ENCODE measurements at places on chromosomes 12 and 14.

DNA sequence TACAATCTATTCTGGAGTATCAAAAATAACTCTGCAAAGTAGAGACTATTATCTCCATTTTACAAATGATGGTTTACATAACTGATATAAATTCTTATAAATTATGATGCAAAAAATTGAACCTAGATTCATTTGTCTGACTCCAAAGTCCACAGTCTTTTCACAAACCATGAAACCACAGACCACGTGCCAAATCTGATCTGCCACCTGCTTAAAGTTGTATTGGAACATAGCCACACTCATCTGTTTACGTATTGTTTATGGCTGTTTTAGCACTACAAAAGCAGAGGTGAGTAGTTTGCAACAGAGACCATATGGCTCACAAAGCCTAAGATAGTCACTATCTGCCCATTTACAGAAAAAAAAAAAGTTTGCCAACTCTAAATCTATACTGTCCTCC is 105.3 kb downstream of the KCNH5 start:
- no peak for DNase-seq

DNA sequence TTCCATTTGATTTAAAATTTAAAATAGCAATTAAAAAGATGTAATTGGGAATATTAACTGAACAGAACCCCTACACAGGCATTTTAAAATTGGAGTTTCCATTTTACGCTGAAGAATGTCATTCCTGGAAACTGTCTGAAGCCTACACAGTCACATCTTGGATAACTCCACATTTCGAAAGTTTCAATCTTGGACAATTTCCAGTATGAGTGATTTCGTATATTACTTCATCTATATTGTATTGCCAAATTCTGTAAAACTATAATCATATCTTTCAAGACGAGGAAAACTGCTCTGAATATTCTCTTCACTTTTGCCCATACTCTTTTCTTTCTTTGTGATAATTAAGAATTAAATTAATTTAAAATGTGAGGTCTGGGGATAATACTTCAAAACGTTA is 194.2 kb upstream of the ABCD2 start:
- no peak for DNase-seq

DNA sequence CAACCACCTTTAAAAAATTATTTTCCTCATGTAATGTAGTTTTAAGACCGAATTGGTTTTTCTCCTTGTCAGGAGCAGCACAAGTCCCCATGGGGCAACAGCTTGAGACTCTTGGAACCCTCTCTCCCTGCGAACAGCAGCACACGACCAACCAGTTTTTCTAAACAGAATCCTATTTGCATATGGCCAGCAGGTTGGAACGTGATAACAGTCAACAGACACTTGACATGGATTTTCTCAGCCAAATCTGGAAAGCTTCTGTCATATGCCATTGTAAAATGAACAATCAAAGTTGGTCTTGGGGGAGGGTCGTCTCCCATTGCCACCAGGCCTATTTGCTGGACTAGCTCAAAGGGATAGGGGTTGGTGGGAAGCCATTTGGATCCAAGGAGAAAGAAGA is 1915.0 kb upstream of the FLRT2 start:
- no peak for DNase-seq

DNA sequence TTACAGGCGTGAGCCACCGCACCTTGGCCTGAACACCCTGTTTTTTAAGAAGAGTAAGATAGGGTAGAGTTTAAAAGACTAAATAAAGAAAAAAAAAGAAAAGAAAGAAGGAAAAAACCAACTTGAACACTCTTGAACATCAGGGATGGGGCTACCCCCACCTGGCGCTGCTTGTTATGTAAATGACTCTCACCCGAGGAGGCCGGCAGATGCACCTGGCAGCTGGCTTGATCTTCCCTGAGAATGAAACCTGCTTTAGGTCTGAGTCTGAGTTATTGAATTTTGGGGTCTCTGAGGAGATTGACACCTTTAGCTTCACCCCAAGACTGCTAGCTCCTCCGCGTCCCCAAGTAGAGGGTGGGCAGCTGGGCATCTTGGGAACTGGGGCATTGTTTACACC is 15.5 kb upstream of the MEG3 start:
- DNase-seq: no peak

- no peak for DNase-seq
These were observed 41.3 kb downstream of the STK38L start for GRCh38 chr12:27285403-27285802.

DNA sequence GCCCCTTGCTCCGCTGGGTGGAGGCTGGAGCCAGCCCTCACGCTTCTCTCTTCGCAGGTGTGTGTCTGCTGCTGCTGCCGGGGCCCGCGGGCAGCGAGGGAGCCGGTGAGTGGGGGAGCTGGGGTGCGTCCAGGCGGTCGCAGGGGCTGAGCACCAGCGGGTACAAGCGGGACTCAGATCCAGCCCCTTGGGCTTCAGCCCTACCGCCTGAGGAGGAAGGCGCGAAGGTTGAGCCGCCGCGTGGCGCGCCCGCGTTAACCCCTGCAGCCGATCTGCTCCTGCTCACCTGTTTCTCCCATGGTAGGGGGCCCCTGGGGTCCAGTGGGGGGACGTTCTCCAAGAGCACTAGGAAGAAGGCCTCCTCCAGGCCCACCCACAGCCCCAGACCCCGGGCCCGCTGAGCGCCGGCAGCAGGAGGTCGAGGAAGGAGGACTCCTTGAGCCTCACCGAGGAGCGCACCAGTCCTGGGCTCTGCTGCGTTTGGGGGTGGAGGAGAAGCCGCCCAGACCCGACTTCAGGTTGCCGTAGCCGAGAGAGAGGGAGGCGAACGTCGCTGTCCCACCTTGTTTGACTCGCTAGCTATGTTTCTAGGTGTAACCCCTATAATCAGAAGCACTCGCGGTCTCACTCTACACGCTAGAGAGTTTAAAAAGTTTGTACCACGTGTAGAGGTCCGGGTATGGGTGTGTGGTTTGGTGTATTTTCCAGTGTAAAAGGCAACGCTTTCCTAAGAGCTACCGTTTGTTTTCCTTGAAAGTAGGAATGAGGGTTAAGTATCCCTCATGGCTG is 834 bp downstream of the COCH start:
- no peak for DNase-seq

GRCh38 chr12:117236456-117237001 is 46.3 kb upstream of the FBXO21 start:
- DNase-seq: peak; percentile 36

DNA sequence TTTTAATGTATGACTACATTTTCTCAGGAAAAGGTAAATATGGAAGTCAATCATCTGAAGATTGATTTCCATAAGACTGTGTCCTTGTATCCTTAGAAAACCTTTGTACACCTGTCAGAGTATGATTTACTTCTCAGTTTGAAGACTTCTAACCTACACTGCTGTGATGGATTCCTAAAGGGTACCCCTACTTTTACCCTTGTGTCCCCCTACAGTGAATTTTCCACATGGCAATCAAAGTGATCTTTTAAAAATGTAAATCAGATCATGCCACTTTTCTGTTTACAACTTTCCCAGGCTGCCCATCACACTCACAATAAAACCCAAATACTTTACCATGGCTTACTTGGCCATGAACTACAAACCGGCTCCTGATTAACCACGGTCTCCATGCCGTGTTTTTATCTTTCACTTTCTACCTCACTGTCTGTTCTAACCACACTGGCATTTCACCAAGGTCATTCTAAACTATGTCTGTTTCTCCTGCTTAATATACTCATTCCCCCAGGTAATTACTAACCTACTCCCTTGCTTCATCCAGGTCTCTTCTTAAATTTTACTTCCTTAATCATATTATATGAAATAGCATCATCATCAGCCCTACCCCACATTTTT is 8.1 kb downstream of the DNAI7 start:
- no peak for DNase-seq

DNA sequence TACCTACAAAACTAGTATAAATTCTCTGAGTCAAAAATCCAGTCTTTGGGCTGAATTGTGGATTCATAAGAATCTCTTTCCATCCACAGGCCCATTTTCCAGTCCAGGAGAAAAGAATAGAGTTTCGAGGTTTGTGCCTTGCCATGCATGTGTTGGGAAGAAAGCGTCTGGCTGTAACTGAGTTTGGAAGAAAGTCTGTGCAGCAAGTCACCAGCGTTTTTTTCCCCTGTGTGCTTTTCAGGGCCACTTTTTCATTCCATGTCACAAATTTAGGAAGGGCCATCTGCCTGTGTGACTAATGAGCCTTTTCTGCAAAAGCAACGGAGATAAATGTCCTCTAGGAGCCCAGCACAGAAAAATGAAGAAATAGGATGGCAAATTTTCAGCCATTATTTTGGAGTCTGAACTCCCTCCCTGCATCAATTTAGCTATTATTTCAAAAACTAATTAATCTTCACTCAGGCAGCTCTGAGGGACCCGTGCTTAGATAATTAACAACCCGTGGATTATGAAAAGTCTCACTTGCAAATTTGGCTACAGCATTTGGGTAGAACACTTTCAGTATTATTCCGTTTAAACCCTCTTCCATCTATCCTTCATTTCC is 261.5 kb downstream of the SUDS3 start:
- no peak for DNase-seq

DNA sequence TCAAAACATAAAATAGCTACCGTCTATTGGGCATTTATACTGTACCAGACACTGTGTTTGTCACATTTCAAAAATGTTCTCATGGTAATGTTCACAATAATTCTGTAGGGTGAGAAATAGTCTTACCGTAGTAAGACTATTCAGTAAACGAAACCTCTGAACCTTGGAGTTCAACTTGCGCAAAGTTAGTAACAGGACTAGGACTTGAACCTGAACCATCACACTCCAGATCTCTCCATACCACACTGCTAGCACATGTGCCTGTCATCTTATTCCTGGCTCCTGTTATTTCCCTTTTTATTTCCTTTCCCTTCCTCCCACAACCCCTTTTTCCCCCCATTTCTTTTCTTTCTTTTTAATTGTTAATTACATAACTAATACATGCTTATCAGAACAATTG is 65.4 kb downstream of the PLEKHA5 start:
- no peak for DNase-seq

GRCh38 chr14:60989599-60989998 is 8.6 kb downstream of the SLC38A6 start:
- no peak for DNase-seq

- no peak for DNase-seq
These were observed 10.0 kb upstream of the IL26 start for GRCh38 chr12:68235576-68235975.

- no peak for DNase-seq
These were observed 11.7 kb upstream of the NAA30 start for GRCh38 chr14:57378661-57379060.

- no peak for DNase-seq
These were observed 182.4 kb downstream of the DICER1 start for GRCh38 chr14:94974893-94975292.

DNA sequence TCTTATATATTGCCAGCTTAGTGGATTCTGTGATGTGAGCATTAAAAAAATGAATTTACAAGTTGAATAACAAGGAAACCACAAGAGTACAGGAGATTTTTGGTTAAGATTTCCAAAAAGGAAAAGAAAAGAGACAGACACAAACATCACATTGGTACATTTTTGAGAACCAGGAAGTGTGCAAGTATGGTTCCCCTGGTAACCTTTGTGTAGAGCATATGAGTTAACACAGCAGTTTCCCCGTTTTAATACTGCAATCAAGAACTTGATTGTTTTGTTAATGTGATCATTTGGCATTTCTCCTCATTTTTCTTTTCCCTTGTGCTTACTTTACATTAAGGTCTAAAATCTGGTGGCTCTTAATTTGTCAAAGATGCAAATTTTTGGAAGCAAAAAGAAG is 490.4 kb upstream of the ATP2B1 start:
- DNase-seq: no peak

DNA sequence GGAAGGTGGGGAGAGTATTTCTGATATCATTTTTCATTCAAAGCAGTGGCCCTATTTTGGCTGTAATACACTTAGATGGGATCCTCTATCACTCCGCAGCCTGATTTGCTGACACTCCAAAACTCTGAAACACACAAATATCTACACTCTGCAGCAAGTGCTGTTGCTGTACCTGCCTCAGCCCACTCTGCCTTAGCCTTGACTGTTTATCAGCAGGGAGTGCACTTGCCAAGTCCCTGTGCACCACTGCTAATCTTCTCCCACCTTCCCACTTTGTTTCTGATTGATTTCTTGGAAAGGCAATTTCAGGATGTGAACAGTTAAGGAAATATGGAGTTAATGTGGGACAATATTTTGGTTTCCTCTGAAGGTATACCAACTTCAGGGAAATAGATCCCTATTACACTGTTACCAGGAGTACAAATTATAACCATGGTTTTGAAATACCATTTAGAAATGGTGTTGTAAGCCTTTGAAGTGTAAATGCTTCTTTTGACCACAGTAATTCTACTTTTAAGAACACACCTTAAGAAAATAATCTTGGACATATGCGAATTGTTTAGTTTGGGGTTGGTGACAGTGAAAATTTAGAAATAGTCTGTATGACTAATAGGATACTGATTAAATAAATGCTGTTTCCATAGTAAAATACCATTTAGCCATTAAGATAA is 59.3 kb downstream of the MBIP start:
- DNase-seq: no peak

DNA sequence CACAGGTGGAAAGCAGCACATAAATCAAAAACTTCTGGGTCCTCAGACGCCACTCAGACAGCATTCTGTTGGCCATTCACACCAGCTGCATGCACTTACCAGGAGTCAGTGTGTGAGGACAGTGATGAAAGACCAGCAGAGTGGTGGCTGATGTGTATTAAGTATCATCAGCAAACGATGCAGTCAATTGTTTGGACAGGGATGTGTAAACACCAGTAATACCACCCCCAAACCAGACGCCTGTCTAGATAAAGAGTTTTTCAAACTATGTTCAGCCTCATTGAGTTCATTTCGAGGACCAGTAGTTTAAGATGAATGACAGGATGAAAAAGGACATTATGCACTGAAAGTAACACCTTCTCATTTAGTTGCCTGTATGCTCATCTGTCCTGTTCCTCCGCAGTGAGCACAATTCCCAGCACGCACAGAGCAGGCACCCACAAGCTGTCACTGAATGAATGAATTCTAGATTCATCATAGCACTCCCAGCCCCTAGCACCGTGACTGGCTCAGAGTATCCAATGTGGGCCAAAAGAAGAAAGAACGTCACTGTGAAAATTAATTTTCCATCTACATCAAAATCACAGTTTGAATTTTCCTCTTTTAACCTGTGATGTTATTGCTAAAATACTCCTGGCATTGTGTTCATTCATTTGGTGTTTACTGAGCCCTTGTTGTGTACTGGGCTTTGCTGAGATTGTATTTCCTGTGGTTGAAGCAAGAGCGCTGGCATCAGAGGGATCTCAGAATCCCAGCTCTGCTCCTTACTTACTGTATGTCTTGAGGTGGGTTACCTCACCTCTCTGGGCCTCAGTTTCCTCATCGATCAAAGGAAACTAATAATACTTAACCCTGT is 124.8 kb upstream of the NOS1 start:
- DNase-seq: no peak

DNA sequence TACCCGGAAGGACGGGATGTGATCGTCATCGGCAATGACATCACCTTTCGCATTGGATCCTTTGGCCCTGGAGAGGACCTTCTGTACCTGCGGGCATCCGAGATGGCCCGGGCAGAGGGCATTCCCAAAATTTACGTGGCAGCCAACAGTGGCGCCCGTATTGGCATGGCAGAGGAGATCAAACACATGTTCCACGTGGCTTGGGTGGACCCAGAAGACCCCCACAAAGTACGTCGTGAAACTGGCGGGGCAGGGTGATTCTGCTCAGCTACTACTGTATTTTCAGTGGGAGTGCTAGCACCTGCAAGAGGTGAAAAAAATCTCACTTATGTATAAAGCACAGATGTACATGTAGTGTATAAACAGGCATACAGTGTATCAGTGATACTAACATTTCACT is 62.9 kb downstream of the FOXN4 start:
- DNase-seq: no peak

All from uterus (tissue), 4 donors.